ENCODE measurements at places on chromosomes 12 and 14. TPM values are rescaled to one million over a fixed set of nuclear protein-coding genes. Genes with fewer than 3 reads are reported as not detected.

FGD6 gene
- polyA plus RNA-seq: 8.6 TPM

TMPRSS12 gene
- polyA plus RNA-seq: not detected

NTF3 gene
- polyA plus RNA-seq: not detected

MGP gene
- 0.20 TPM for polyA plus RNA-seq

TESPA1 gene
- not detected for polyA plus RNA-seq

GYS2 gene
- not detected for polyA plus RNA-seq

ITGB7 gene
- polyA plus RNA-seq: 0.15 TPM
